ENCODE measurements at places on chromosomes 4 and X.

GRCh38 chrX:19824603-19825002 is 62.8 kb downstream of the SH3KBP1 start:
- DNase-seq: no peak

- no peak for DNase-seq
Observed at GRCh38 chr4:32251126-32251525, 1531.0 kb downstream of the PCDH7 start.

- no peak for DNase-seq
Observed at GRCh38 chr4:154137320-154137905, 348.5 kb upstream of the SFRP2 start.

DNA sequence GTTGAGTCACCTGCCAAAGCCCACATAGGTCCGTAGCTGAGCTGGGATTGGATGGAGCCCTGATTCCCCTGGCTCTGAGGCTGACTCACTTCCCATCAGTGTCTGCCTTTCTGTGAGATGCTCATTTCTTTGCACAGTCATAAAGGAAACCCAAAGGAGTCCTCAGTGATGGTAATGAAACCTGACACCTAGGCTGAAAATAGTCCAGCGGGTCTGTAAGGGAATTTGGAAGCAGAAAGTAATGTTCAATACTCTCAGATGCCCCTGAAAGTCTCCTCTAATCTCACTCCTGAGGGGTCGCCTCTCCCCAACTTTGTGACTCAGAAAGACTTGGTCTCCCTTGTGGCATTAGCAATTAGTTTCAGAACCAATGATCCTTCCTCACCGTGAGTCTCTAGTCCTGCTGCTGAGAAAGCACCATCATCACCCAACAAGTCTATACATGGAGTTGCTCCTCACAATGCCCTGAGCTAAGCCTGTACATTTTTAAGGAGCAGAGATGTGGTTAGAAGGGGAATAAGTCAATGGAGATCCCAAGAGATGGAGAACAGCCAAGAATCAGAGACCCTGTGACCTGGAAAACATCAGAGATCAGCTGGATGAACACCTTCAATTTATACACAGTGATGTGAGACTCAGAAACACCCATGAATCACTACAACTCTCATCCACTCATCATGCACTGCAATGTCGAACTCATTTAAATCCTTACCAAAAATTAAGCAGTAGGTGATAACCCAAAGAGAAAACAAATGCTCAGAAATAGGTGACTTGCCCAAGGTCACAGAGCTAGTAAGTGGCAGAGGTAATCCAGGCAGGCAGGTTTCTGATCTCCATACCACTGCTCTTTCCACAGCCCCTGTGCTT is 219.0 kb upstream of the CPEB2 start:
- DNase-seq: no peak

DNA sequence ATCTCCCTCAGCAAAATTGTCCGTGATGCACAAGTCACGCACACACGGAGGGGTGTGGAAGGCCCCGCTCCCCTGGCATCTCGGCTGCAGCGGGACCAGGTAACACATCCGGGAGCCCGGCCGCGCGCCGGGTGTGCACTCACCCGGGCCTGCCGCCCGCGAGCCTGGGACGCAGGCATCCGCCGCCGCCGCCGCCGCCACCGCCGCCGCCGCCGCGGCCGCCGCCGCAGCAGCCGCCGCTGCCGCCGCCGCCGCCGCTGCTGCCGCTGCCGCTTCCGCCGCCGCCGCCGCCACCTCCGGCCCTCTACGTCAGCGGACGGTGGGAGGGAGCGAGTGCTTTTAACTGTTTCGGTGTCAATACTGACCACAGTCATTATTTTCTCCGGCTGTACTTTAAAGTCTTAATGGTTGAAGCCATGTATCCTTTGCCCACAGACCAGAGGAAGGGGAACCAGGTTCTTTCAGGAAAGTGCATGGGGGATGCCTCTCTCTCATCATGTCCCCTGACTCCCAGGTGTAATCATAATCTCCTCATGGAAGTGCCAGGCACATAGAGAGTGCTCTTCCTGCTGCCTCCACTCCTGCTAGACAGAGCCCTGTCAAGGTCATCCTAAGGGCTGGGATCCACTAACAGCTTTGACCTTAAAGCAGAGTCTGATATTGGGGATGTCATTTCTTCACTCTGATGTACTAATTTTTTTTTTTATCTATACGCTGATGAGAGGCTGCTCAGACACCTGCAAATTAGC is 38.0 kb downstream of the MAGEE2 start:
- peak; percentile 28 for DNase-seq

DNA sequence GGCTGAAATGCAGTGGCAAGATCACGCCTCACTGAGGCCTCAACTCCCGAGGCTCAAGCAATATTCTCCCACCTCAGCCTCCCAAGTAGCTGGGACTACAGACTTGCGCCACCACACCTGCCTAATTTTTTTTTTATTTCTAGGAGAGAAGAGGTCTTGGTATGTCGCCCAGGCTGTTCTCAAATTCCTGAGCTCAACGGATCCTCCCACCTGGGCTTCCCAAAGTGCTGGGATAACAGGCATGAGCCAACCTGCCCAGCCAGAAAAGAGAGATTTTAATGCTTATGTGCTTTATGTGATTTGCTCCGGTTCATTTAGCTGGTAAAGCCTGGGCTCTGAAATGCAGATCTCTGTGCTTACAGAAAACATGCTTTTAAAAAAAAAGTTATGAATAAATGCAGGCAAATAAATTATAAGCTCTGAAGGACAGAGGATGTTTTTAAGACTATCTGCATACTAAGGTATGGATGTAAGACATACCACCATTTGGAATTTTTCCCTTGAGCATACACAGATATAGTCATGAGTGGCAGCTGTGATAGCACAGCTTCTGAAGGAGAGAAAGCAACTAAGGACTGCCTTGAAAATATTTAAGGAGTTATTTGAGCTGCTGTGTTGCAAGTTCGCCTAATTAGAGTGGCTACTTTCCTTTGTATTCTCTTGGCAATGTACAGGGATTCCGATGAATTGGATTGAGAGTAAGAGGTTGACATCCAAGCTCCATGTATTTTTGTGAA is 13.8 kb downstream of the GUCY1B1 start:
- DNase-seq: no peak

DNA sequence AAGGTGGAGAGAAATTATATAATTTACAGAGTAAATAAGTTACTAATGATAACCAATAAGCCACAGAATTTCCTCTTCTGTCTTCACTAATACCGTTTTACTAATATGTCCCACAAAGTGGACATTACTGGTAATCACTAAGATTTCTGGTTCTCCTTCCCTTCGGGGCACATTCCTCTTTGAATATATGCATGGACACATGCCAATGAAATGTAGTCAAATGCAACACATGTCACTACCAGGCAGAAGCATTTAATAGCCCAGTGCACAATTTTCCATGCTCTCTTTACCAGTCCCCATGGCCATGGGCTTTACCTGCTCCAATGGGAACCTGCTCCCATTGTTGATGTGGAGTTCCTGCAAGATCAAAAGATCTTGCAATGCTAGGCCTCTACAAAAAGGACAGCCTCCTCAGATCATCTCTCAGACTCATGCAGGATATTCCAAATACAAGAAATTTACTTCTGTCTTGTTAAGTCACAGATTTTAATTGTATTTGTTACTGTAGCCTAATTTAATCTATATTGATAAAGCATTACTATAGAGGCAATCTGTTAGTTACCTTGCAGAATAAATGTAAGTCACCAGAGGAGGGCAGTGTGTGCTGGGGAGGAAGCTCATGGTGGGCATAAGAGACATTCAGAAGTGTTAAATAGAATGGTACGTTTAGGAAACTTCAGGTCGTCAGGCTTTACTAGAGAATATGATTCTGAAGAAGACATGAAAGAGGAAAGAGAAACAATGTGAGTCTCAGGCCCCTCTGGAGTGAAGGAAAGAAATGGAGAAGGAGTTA is 37.1 kb upstream of the INPP4B start:
- DNase-seq: no peak

GRCh38 chrX:57417827-57418226 is 131.3 kb downstream of the FAAH2 start:
- DNase-seq: no peak

GRCh38 chrX:21738210-21738949 is 19.5 kb downstream of the SMPX start:
- DNase-seq: peak; percentile 66

GRCh38 chr4:16818005-16818404 is 80.4 kb downstream of the LDB2 start:
- DNase-seq: no peak

GRCh38 chrX:13697455-13697854 is 8.5 kb downstream of the RAB9A start:
- DNase-seq: no peak

- no peak for DNase-seq
Observed at GRCh38 chrX:20653070-20653469, 386.4 kb upstream of the RPS6KA3 start.

GRCh38 chr4:156193800-156194199 is 240.1 kb upstream of the CTSO start:
- DNase-seq: peak; percentile 7

DNA sequence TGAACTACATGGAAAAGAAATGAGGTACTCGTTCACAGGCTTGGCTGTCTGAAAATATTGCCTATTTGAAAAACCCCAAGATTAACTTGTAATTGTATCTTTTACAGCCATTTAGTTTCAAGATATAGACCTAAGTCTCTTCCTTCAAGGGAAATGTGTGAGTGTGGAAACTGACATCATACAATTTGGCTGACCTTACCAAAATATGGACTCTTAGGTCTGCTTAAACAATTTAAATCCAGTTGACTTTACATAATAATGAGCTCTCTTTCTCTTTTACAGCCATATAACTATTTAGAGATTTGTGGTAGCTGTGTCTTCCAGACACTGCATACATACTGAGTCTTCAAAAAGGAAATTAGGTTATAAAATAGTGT is 186.9 kb downstream of the NR3C2 start:
- no peak for DNase-seq

DNA sequence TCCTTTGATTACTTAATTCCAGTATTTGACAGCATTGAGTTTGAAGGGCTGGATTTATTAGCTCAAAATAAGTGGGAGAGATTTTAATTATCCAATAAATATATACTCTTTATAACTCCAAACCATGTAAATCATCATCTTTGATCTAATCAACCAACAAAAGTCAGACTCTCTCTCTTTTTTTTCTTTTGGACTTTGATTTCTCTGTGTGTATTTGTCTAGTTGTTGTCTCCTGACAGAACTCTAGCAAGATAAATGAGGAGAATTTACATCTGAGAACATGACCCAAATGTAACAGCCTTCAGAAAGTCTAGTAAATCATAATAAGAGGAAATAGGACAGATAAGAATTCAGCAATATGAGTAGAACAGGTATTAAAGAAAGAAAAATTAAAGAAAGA is 567.1 kb downstream of the PPARGC1A start:
- no peak for DNase-seq

DNA sequence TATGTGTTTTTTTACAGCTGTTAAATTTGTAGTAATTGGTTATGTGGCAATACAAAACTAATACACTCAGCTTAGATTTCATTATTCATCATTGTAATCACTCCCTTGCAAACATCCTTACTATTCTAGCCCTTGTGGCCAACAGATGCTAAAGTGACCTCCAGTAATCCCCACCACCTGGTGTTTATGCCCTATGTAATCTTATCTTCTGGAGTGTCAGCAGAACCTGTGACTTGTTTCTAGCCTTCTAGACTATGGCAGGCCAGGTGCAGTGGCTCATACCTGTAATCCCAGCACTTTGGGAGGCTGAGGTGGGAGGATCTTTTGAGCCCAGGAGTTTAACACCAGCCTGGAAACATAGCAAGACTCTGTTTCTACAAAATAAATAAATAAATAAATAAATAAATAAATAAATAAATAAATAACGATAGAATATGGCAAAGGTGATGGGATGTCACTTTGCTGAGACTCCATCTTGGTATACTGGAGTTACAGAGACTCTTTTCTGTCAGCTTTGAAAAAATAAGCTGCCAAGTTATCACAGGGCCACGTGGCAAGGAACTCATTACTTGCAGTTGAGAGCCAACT is 12.3 kb upstream of the TSR2 start:
- no peak for DNase-seq

DNA sequence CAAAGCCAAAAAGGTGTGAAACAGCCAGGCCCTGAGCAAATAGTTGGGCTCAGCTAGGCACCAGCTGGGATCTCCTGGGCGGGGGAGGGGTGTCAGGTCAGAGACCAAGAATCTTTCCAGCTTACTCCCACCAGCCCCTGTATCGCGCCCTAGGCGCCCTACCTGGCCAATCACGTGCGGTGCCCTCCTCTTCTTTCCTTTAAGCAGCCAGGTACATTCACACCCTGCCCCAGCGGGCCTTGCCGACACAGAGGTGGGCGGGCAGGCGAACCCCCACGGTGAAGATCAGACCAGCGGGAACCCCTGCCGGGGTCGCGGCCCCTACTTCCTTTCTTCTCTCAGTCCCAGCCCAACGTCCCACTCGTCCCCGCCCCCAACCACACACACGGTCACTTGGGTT is 9.1 kb downstream of the ARHGAP36 start:
- DNase-seq: no peak

DNA sequence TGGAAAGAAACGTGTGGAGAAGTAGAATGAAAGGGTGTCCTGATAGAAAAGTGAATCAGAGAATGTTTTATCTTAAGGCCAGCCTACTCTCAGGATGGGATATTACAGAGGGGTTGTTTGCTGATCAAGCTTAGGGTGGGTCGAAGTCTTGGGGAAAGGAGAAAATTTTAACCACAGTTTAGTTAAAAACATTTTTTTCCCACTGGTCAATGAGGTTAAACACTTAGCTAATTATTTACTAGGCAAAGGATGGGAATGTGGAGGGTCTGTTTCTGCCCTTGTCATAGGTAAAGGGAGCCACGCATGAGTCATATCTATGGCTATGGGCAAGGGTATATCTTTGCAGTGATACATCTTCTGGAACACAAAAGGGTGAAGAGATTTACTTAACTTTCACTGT is 16.1 kb upstream of the SULT1E1 start:
- DNase-seq: no peak

DNA sequence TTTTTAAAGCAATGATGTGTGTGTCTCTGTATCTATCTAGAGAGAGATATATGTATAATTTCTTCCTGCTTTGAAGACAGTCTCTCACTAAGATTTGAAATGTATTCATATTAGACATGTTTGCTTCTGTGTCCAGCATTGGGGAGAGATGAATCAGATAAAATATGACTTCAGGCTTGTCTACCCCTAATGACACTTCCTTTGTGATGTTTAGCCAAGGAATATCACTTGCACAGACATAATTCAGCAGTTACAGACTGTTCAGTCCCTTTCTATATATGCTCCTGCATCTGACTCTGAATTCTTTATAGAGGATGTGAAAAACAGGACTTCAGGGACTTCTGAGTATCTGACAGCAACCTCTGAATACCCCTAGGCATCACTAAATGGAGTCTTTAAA is 158.4 kb downstream of the DCLK2 start:
- no peak for DNase-seq

Measured in NCI-H345 (cell line).